NCI-H1092 treated with DMSO at 0.1 percent for 48 hours (cell line): ENCODE measurements at places on chromosomes 7 and 10.

- DNase-seq: no peak
Measured at GRCh38 chr7:105621617-105622016, 40.3 kb upstream of the EFCAB10 start.

DNA sequence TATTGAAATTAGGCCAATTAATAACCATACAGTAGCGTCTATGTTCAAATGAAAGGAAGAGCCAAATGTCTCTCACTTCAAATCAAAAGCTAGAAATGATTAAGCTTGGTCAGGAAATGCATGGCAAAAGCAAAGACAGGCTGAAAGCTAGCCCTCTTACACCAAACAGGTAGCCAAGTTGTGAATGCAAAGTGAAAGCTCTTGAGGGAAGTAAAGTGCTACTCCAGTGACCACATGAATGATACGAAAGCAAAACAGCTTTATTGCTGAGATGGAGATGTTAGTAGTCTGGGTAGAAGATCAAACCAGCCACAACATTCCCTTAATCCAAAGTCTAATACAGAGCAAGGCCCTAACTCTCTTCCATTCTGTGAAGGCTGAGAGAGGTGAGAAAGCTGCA is 123.8 kb downstream of the TEX36 start:
- DNase-seq: no peak

- no peak for DNase-seq
Measured at GRCh38 chr7:121436688-121437087, 40.6 kb upstream of the FAM3C start.

DNA sequence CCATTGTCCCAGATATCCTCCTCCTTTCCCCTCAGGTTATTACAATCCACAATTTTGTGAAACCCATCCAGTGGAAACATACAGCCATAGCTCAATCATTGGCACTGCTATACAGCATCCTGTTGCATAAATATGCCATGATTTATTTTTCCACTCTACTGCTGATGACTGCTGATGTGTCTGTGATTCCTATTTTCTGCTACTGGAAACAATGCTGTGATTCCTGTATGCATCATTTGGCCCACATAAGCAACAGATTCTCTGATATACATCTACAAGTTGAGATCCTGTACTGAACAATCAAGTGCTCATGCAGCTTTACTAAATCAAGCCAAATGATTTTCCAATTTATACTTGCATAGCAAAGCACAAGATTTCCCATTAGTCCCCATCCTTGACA is 39.6 kb downstream of the CUL2 start:
- DNase-seq: no peak

GRCh38 chr7:105448181-105448580 is 59.5 kb upstream of the SRPK2 start:
- DNase-seq: no peak

DNA sequence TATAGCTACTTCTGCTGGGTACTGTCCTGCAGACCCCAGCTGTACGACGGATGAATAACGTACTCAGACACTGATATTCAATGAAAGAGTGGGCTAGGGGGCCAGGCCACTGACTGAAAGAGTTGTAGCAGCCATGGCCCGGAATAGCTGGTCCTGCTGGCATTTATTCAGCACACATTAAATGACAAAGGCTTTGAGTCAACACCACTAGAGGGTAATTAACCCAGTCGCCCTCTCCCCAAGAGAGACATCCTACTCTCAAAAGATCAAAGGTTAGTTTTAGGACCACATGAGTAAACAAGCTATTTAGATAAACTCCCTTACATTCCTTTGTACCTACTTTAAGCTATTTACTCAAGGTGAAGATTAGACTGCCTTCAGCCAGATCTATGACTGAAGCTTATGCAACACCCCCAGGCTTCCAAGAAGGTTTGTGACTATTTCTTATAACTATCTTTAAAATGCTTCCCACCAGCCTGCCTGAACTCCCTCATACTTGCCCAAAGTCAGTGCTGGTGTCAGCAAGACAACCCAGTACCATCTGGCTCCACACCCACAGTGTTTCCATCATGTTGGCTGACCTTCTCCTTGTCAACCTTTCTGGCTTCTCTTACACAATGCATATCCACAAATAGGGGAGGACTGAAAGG is 629.1 kb downstream of the SORCS1 start:
- no peak for DNase-seq

- DNase-seq: peak; percentile 5
Measured at GRCh38 chr7:50068026-50068425, 25.0 kb downstream of the ZPBP start.

DNA sequence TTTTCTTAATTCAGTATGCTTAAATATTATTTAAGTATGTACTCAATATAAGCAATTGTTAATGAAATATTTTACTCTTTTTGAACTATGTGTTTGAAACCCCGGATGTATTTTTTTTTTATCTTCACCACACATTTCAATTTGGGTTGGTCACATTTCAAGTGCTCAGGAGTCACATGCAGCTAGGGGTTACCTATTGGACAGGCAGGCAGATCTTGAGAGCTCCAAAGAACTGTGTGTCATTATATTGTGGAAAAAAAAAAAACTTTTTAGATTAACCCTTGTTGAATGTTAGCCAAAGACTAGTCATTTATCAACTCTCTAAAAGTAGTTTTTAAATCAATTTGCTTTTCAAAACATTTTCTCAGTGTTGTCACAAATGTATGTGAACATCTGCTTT is 37.2 kb downstream of the IKZF1 start:
- no peak for DNase-seq

DNA sequence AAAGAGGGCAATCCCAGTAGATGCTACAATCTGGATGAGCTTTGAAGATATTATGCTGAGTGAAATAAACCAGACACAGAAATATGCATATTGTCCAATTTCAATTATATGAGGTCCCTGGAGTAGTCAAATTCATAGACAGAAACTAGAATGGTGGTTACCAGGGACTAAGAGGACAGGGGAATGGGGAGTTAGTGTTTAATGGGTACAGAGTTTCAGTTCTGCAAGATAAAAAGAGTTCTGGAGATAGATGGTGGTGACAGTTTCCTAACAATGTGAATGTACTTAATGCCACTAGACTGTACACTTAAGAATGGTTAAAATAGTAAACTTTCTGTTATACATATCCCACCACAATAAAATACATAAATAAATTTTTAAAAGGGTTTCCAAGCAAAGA is 236.6 kb downstream of the ELMO1 start:
- DNase-seq: no peak

- DNase-seq: no peak
Measured at GRCh38 chr7:80847027-80847426, 71.8 kb downstream of the SEMA3C start.

DNA sequence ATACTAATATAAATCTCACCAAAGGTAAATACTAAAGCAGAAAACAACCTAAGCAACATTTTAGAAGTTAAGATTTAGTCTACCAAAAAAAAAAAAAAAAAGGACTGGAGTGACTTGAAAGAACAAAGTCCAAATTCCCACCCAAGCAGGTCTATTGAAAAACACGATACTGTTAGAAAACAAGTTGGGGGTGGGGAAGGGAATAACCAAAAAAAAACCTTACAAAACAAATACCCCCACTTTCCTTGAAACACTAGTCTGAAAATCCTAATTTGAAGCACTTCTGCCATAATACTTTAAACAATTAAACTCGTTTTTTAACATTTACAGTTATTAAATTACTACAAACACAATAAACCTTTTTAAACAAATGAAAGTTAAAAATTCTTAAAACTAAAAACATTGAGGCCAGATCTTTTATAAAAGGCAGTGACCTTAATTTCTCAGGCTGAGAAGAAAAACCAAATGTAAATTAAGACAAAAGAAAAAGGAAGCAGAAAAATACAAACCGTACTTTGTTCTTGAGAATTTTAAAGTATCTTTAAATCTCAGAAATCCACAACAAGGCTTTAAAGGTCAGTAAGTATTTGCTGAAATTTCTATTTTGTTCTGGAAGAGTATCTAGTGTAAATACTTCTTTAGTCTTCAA is 135.1 kb downstream of the NRBF2 start:
- peak; percentile 33 for DNase-seq

GRCh38 chr10:94210440-94211168 is 152.1 kb downstream of the NOC3L start:
- DNase-seq: no peak

DNA sequence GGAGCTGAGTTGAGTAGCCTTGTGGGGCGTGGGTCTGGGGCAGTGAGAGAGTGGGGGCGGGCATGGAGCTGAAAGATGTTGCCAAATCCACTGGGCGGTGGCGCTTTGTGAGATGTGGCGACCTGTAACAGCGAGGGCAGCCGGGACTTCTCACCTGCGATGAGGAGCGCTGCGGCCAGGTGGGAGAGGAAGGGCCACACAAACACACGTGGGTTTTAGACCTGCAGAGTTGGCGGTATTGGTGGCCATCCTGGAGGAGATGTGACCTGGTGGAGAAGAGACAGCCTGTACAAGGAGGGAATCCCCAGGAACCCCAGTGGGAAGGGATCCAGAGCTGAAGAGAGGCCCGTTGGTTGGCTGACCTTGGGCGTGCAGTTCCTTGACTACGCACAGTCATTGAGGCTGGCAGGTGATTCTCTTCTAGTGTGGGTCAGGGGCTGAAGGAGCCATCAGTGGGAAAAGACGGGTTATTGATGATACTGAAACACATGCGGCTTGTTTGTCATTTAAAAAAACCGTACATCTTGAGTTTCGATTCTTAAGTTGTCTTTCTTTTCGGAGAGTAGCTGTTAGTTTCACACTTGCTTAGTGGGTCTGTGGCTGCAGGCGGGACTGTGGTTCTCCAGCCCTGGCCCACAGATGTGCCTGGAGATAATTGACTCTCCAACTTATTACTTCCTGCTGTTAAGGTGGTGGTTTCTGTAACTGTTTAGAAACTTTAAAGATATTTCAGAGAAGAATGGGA is 2.4 kb downstream of the CHST12 start:
- no peak for DNase-seq

- DNase-seq: no peak
Measured at GRCh38 chr7:151491859-151492258, 27.8 kb downstream of the RHEB start.

DNA sequence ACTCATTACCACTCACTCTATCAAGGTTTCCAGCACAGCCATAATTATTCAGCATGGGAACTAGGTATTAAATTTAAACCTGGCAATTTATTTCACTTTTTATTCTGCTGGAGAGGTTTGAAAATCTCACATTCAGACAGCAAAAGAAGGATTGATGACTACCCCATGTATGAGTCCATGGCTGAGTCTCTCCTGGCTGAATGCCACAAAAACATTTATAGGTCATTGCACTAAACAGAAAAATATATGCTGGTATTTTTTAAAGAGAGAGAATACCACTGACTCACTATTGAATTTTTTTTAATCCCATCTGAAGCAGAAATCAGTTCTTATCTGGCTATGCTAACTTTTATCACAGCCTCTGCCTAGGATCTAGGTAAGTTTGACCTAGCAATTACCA is 336.3 kb downstream of the PPP1R3A start:
- DNase-seq: no peak

DNA sequence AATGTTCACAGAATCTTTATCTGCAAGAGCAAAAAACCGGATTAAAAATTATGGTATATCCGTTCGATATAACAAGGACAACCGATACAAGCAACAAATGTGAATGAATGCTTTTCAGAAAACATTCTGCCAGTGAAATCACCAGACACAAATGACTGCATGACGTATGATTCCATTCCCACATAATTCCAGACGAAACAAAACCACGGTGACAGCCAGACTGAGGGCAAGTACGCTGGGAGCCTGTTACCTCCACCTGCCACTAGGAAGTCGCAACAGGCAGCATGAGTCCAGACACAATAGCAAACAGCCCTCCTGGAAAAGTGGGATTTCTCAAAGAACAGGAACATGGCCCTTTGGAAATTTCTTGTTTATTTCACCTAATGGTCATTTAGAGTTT is 41.7 kb downstream of the MAD1L1 start:
- peak; percentile 25 for DNase-seq

DNA sequence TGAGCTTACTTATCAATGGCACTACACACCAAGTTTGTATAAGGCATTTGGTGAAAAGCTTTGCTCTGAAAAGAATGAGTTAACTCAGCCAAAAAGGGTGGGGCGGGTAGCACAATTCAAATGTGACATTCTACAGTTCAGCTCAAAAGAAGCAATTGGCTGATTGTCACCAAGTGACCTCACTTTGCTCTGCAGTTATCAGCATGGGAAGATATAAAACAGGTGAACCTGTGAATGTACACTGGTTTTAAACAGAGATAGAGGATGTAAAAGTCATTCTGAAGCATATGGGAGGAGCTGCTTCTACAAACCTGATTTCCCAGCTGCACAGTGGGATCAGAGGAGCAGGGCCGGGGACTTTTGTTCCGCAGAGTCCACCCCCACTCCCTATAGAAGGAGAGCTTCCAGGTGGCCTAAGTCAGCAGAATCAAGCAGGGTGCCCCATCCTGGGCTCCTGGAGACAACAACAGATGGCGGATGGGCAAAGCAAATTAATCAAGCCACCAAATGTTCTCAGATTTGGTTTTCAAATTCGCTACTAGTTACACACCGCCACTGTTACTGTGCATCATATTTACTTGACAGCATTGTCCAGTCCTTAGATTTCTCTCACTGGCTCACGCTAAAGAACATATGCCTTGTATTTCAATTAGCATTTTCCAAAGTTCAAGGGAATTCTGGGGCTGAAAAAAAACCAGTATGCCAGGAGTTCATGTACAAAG is 27.5 kb upstream of the NPVF start:
- no peak for DNase-seq

DNA sequence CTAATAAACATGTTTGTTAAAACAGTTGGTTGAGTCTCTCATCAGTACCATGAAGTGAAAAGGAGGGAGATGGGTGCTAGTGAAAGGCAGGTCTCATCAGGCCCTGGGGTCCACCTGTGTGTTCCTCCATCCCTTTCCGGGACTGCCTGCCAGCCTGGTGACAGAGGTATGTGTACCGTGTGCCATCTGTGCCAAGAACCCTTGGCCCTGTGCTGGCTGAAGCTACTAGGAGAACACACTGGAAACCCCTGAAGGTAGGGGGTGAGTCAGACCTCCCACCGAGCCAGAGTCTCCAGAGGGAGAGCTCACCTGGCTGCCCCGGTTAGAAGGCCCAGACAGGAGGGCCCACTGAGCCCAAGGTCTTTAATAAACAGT is 2.3 kb downstream of the DDIT4 start:
- no peak for DNase-seq

GRCh38 chr7:94297397-94297838 is 97.3 kb upstream of the COL1A2 start:
- no peak for DNase-seq

DNA sequence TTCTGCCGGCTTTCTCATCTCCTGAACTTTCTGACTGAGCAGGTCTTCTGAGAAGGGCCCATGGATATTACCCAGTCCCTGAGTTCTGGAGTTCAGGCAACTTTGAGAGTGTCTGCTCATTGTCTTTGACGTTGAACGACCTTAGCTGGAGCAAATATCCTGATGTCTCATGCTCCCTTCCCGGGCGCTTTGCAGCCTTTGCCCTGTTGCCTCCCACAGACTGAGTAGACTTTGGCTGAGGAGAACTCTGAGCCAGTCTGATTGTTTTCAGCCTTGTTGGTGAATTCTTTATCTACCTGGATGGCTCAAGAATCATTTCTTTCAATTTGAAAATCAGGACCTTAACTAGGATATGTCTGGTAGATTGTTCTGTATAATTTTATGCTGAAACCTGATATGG is 353.7 kb downstream of the GLRX3 start:
- no peak for DNase-seq

DNA sequence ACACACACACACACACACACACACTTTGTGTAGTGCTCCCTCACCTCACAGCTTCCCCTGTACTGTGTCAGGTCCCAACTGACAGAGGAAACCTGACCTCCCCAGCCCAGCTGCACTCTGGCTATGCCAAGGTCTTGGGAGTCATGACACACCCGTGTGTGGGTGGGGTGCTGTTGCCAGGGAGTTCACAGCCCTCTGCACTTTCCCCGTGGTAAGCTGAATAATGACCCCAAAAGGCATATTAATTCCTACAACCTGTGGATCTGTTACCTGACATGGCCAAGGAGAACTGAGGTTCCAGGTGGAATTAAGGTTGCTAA is 8.9 kb upstream of the NANOS1 start:
- DNase-seq: no peak
